Aorta (tissue), 5 donors: ENCODE measurements at places on chromosomes 4 and X. TPM values are rescaled to one million over a fixed set of nuclear protein-coding genes. Genes with fewer than 3 reads are reported as not detected.

DNA sequence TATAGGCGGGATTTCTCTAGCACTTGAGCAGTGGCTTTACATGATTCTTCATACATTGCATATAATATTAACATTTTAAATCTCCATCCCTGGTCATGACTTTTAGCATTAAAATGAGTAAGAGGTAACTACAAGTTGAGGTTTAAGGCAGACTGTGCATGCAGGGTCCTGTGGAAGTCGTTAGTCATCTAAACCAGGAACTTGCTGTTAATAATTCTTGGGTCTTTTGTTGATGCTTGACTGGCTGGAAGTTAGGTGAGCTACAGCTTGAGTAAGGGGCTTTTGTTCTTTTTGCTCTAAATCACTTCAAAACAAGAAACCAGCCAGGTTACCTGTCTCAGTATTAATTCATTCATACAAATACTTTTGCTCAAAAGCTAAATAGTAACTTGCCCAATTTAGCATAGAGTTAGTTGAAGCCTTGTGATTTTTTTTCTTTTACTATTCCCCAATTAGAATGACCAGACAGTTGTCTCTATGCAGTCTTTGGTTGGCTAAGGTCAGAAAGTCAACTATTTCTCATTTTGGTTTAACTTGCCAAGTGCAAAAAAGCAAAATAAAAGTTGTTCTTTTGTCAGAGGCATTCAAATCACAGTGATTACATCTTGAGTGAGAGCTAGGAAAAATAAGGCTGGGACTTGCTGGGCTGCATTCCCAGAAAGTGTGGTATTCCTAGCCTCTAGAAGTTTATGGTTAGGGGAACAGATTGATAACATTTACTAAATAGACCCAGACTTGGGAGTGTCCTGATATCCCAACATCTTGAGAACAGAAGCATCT lies 516.9 kb downstream of the PDHA2 start:
- H3K4me1 ChIP-seq, result no peaks in the 10 kb centered on the region
- H3K27ac ChIP-seq, result no peak overlapping the region
- H3K4me3 ChIP-seq, result no peak overlapping the region
- H3K27me3 ChIP-seq, result no peaks in the 10 kb centered on the region
- H3K36me3 ChIP-seq, result no peaks in the 10 kb centered on the region

GRCh38 chr4:156782491-156782890 lies 189.1 kb downstream of the PDGFC start:
- no peaks in the 10 kb centered on the region for H3K36me3 ChIP-seq
- no peak overlapping the region for H3K4me3 ChIP-seq
- peaks cover 4% of the 10 kb centered on the region for H3K4me1 ChIP-seq
- H3K27ac ChIP-seq, result no peak overlapping the region
- no peak for DNase-seq

DNA sequence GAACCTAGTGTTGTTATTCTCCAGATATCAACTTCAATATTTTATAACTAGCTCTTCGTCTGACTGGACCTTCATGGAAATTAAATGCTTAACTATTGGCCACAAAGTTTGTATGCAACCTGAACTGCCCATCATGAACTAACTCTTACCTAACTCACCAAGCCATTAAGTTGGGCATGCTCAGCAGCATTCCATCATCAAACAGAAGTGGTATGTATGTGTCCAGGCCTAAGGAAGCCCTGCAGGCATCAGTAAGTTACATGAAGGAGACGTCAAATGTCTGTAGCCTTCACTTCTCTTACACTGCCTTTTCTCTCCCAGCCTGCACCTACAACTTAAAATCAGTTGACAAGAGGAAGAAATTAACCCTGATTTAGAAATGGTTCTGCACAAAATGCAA lies 1639.2 kb upstream of the PABPC4L start:
- no peak overlapping the region for H3K4me3 ChIP-seq
- H3K36me3 ChIP-seq, result no peaks in the 10 kb centered on the region
- no peaks in the 10 kb centered on the region for H3K4me1 ChIP-seq
- no peaks in the 10 kb centered on the region for H3K27me3 ChIP-seq
- no peak overlapping the region for H3K27ac ChIP-seq

GRCh38 chr4:18391354-18391728 lies 369.8 kb upstream of the LCORL start:
- no peaks in the 10 kb centered on the region for H3K36me3 ChIP-seq
- no peak for DNase-seq
- H3K27me3 ChIP-seq, result no peaks in the 10 kb centered on the region
- H3K27ac ChIP-seq, result no peak overlapping the region

DNA sequence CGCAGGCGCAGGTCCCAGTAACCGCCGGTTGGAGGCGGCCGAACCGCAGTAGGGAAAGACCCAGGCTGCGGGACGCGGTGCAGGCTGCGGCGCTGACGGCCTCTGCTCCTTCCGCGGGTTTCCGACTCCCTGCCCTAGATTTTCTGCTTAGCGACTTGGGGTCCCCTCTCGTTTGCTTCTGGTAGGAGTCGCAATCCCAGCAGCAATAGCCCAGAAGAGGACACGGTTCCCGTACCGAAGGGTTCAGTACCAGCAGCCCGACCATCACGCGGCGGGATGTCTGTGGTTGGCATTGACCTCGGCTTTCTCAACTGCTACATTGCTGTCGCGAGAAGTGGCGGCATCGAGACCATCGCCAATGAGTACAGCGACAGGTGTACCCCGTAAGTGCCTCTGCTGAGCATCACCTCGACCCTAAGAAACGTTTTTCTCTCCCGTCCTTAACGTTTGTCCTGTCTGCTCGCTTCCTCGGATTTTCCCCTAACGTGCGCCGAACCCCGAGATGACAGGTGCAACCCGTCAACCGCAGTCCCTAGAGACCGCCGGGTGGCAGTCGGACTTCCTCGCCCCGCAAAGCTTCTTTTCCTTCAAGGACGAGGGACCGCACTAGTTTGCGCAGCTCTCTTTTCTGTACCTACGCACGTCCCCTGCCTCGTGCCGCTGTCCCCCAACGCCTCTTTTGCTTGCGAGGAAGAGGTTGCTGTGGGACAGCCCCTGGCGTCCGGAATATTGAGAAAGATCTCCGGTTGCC lies at the start of gene HSPA4L:
TSS of gene HSPA4L (plus strand) at position 48 of the 751 bp plus-strand sequence. CDS start at position 277, 229 bp downstream.
- no peaks in the 10 kb centered on the region for H3K27me3 ChIP-seq
- peak within 1 kb of the TSS; percentile 82 for H3K4me3 ChIP-seq
- no peak for DNase-seq
- H3K27ac ChIP-seq, result peak within 1 kb of the TSS; percentile 37
- no peaks in the 10 kb centered on the region for H3K36me3 ChIP-seq

DNA sequence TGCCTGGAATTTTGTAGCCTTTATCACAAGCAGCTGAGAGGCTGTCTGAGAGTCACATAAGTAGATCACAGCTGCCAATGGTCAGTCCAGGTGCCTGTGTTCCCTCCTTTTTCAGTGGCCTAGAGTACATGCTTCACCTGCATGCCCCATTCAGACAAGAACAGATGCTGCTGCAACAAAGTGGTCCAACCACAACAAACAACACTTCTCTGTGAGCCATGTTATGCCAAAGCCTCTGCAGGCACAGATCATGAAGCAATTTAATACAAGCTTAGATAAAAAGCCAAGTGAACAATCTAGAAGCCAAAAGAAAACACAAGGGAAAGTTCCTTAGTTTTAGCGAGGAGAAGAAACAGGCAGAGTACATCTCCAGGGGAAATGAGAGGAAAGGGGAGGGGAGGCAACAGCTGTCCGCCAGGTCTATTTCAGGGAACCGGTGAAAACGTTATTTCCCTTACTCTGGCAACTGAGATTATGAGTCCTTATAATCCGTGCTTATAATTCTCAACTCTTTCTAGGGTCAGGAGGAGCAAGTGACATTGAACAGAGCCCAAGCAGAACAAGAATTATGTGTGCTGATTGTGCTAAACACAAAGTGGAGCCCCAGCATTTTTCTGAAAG lies 92.6 kb downstream of the TSPAN5 start:
- no peaks in the 10 kb centered on the region for H3K27me3 ChIP-seq
- no peak overlapping the region for H3K27ac ChIP-seq
- H3K36me3 ChIP-seq, result no peaks in the 10 kb centered on the region

- H3K27me3 ChIP-seq, result no peaks in the 10 kb centered on the region
- no peaks in the 10 kb centered on the region for H3K36me3 ChIP-seq
- DNase-seq, result no peak
- H3K27ac ChIP-seq, result no peak overlapping the region
- H3K4me3 ChIP-seq, result no peak overlapping the region
Measured at GRCh38 chrX:14832151-14832550, 40.7 kb downstream of the FANCB start.

Gene ENPEP
- total RNA-seq, result 7.4 TPM

GRCh38 chrX:134782796-134783195 lies 124.5 kb upstream of the PLAC1 start:
- no peaks in the 10 kb centered on the region for H3K4me1 ChIP-seq
- no peaks in the 10 kb centered on the region for H3K27me3 ChIP-seq
- H3K4me3 ChIP-seq, result no peak overlapping the region
- no peak overlapping the region for H3K27ac ChIP-seq

- peak overlapping the region; percentile 18 for H3K4me3 ChIP-seq
- H3K27ac ChIP-seq, result no peak overlapping the region
- DNase-seq, result no peak
- no peaks in the 10 kb centered on the region for H3K4me1 ChIP-seq
- no peaks in the 10 kb centered on the region for H3K27me3 ChIP-seq
Measured at GRCh38 chr4:110515676-110516075, 39.7 kb downstream of the ENPEP start.

DNA sequence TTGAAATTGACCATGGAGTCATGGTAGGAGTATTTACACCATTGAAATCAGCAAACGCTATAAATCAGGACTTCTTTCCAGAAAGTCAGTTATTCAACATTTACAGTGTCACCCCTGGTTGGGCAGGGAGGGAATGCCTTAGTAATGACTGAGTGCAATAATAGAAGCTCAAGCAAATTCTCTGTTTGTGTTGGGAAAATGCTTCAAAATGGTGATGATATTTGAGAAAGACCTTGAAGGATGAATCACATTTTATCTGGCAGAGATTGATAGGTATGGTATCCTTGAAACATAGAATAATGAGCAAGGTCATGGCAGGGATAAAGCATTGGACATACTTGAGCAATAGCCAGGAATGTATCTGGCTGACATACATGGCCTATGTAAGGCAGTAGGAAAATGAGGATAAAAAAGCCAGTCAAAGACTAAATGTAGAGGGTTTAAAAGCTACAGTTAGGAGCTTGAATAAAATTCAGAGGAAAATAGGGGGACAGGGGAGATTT lies 248.7 kb downstream of the FMR1NB start:
- H3K4me3 ChIP-seq, result no peak overlapping the region
- DNase-seq, result no peak
- H3K27ac ChIP-seq, result no peak overlapping the region
- no peaks in the 10 kb centered on the region for H3K36me3 ChIP-seq
- H3K27me3 ChIP-seq, result no peaks in the 10 kb centered on the region

Gene ODAPH
- not detected for total RNA-seq

DNA sequence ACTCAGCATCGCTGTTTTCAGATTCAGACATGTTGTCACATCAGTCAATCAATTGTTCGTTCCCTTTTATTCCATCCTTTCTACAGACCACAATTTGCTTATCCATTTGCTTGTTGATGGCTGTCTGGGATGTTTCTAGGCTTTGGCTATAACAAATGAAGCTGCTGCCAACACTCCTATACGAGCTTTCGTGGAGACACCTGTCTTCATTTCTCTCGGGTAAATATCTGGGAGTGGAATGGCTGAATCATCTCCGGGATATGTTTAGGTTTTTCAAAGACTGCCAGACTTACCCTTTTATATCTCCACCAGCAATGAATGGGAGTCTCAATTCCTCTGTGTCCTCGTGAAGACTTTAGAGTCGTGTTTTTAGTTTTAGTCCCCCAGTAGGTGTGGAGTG lies 118.9 kb downstream of the SORCS2 start:
- no peaks in the 10 kb centered on the region for H3K27me3 ChIP-seq
- no peak for DNase-seq
- no peak overlapping the region for H3K4me3 ChIP-seq
- H3K27ac ChIP-seq, result no peak overlapping the region

Gene RBM46
- not detected for total RNA-seq

Gene NMU
- not detected for total RNA-seq

Gene HELT
- not detected for total RNA-seq

Gene SPANXN2
- not detected for total RNA-seq

Gene PNMA6F
- not detected for total RNA-seq

GRCh38 chr4:135927651-135928050 lies 1604.6 kb downstream of the PCDH18 start:
- no peak overlapping the region for H3K4me3 ChIP-seq
- no peaks in the 10 kb centered on the region for H3K36me3 ChIP-seq
- H3K4me1 ChIP-seq, result no peaks in the 10 kb centered on the region
- no peaks in the 10 kb centered on the region for H3K27me3 ChIP-seq
- no peak overlapping the region for H3K27ac ChIP-seq

GRCh38 chrX:11789809-11790208 lies 31.8 kb downstream of the MSL3 start:
- no peak overlapping the region for H3K4me3 ChIP-seq
- no peaks in the 10 kb centered on the region for H3K4me1 ChIP-seq
- no peaks in the 10 kb centered on the region for H3K36me3 ChIP-seq
- H3K27ac ChIP-seq, result no peak overlapping the region
- no peak for DNase-seq
- H3K27me3 ChIP-seq, result no peaks in the 10 kb centered on the region

- no peaks in the 10 kb centered on the region for H3K27me3 ChIP-seq
- H3K27ac ChIP-seq, result no peak overlapping the region
- no peaks in the 10 kb centered on the region for H3K36me3 ChIP-seq
- H3K4me3 ChIP-seq, result no peak overlapping the region
- H3K4me1 ChIP-seq, result no peaks in the 10 kb centered on the region
Measured at GRCh38 chr4:70629469-70630090, 1.0 kb downstream of the ENAM start.

DNA sequence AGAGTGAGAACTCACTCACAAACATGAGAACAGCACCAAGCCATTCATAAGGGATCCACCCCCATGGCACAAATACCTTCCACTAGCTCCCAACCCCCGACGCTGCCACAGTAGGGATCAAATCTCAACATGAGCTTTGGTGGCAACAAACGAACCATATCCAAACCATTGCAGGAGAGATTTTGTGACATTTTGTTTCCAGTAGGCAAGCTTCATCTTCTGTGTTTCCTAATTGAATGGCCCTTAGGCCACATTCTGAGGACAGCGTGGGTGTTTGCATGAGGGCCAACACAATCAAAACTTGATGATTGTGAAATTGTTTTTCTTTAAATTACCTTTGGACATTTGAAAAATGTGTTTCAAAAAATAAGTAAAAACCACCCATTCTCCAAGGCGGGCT lies 102.6 kb upstream of the LNX1 start:
- no peak overlapping the region for H3K4me3 ChIP-seq
- DNase-seq, result no peak
- H3K27me3 ChIP-seq, result no peaks in the 10 kb centered on the region
- H3K4me1 ChIP-seq, result peaks cover 2% of the 10 kb centered on the region
- H3K36me3 ChIP-seq, result no peaks in the 10 kb centered on the region

- no peak overlapping the region for H3K27ac ChIP-seq
- H3K27me3 ChIP-seq, result no peaks in the 10 kb centered on the region
- H3K36me3 ChIP-seq, result no peaks in the 10 kb centered on the region
- no peaks in the 10 kb centered on the region for H3K4me1 ChIP-seq
Measured at GRCh38 chr4:1009542-1010394, 1.7 kb upstream of the FGFRL1 start.

Gene LANCL3
- 2.2 TPM for total RNA-seq

- H3K4me1 ChIP-seq, result no peaks in the 10 kb centered on the region
- no peak for DNase-seq
Measured at GRCh38 chr4:105280338-105281123, 133.9 kb downstream of the TET2 start.
